Stimulated activated CD8-positive, alpha-beta memory T cell treated with anti-CD3 and anti-CD28 coated beads, Interleukin-4, amount 100 ng/mL, for 24 hours (primary cell): ENCODE measurements at places on chromosomes 6 and 20.

- no peak for DNase-seq
Measured at GRCh38 chr6:46893648-46894047, 28.1 kb downstream of the ADGRF5 start.

DNA sequence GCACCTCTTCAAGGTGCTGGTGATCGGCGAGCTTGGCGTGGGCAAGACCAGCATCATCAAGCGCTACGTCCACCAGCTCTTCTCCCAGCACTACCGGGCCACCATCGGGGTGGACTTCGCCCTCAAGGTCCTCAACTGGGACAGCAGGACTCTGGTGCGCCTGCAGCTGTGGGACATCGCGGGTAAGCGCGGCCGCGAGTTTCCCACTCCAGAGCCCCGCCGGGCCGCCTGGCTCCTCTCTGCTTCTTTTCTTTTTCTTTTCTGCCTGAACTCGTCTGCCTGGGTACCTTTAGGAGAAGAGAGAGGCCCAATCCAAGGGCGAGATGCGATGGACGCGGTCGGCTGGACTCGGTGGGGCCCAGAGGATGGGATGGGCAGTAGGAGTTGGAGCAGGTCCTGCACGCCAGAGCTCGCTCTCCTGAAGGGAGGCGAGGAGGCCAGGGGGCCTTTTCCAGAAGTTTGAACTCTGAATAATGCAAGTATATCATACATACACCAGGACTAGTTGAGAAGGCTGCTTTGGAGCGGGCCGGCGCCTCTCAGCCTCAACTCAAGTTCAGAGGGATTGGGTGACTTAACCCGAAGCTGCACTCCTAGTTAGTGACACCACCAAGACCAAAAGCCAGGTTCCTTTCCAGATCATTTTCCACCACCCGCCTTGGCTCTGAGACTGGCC, 445 bp downstream of the RAB32 start:
- DNase-seq: no peak

- no peak for DNase-seq
Measured at GRCh38 chr20:49347156-49347555, 69.3 kb upstream of the ZNFX1 start.

DNA sequence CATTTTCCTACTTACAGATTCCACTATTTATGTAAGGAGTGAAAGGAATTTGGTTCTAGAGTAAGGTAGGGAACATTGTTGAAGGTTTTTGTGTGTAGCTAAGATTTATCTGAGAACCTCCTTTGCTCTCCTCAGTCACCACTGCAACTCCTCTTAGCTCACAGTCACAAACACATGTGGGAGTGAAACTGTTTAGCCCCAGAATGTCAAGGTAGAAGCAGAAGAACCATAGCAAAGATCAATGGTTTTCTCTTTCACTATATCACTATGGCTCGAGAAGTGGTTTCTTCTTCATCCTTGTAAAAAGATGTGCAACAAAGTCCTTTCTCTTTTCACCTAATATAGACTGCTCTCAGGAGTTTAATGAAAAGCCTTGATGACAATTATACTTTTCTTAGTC, 6.5 kb upstream of the DEFB112 start:
- DNase-seq: no peak

GRCh38 chr20:62381202-62381797, 5.6 kb upstream of the RPS21 start:
- no peak for DNase-seq

- no peak for DNase-seq
Measured at GRCh38 chr20:20207291-20207690, 155.0 kb downstream of the CFAP61 start.

GRCh38 chr20:59013959-59014608, 5.1 kb upstream of the TUBB1 start:
- no peak for DNase-seq

- no peak for DNase-seq
Measured at GRCh38 chr6:159037756-159038290, 7.0 kb downstream of the TAGAP start.

GRCh38 chr6:71457929-71458328, 169.3 kb downstream of the OGFRL1 start:
- DNase-seq: no peak

DNA sequence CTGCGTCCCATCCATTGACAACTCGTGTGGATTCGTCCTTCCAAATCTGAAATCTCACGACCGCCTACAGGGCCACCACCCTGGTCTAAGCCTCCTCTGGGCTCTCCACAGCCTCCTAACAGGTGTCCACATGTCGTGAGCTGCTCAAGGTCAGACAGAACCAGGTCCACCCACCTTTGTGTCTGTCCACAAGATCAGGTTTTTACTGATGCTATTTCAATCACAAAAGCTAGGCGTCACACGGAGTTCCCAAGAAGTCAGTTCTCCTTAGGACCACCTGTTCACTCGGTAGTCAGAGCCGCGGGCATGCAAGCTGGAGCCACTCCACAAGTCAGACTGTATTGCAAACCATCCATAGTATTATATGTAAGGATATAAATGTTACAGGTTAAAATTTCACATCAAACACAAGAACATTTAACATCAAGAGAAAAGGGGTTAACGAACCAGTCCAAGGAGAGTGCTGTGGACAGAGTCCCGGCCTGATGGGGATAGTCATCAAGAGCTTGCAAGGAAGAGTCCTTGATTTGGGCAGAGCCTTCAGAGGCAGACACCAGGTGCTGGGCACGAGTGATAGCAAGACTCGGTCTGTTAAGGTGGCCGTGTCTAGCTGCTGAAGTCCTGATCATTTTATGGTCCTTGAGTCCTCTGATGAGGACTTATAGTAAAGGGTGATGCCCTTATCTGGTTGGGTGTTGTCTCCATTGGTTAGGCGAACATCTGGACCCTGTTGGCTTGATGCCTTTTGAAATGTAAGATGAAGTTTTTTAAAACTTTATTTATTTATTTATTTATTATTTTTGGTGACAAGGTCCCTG, 731 bp upstream of the DNPH1 start:
- DNase-seq: no peak
